ENCODE measurements at places on chromosomes 6 and 20. TPM values are rescaled to one million over a fixed set of nuclear protein-coding genes. Genes with fewer than 3 reads are reported as not detected.

DNA sequence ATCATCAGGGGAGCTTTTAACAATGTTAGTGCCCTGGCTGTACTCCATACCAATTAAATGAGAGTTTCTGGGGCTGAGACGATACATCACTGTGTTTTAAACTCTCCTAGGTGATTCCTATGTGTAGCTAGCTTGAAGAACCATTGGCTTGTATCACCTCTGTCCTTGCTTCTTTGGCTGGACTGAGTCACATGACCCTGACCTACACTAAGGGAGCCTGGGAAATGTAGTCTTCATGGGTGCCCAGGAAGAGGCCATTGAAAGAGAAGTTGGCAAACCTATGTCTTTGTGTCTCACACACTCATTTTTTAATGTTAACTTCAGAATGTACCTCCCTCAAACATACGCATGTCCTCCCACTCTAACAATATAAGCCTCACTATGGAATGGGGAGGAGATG is 506.6 kb downstream of the DHX35 start:
- no peak for DNase-seq

DNA sequence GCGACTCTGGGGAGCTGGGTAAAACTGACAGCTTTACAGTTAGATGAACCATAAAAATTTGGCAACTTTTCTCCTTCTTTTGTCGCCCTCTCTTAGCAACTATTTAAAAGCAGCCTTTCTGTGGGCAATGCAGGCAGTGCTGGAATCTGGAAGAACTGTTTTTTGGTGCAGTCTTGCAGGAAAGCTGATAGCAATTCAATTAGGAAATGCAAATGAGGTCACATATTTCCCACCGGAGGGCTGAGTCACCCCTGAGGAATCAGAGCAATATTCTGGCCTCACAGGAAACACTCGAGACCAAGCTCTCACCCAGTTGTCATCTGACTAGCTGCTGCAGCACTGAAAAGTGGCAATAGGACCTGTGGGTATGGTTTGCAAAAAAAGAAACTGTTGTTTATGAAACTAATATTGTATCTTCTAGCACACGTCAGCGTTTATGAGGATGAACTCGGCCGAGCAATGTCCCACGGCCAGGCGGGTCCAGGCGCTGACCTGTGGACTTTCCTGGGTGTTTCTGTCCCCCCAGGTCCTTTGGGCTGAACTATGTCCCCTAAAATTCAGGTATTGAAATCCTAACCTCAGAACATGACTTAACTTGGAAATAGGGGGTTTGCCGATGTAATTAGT is 312.3 kb downstream of the TAF4 start:
- DNase-seq, result peak; percentile 2

DNA sequence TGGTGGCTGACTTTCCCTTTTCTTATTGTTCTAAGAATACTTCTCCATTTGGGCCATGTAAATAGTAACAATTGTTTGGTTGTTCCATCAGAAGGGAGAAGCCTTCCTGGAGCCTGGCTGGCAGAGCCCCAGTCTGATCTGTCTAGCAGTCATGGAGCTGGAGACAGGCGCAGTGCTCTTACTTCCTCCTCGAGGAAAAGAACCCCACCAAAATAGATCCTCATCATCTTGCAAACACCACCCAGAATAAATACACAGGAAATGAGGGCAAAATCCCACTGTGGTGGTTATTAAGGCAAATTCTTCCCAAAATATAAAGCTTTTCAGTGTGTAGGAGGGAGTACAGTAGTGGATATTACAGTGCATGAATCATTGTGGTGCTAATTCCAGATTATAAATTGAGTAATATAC is 195.1 kb upstream of the SGK1 start:
- no peak for DNase-seq

- no peak for DNase-seq
Measured at GRCh38 chr6:131561925-131562707, 10.9 kb upstream of the ARG1 start.

DNA sequence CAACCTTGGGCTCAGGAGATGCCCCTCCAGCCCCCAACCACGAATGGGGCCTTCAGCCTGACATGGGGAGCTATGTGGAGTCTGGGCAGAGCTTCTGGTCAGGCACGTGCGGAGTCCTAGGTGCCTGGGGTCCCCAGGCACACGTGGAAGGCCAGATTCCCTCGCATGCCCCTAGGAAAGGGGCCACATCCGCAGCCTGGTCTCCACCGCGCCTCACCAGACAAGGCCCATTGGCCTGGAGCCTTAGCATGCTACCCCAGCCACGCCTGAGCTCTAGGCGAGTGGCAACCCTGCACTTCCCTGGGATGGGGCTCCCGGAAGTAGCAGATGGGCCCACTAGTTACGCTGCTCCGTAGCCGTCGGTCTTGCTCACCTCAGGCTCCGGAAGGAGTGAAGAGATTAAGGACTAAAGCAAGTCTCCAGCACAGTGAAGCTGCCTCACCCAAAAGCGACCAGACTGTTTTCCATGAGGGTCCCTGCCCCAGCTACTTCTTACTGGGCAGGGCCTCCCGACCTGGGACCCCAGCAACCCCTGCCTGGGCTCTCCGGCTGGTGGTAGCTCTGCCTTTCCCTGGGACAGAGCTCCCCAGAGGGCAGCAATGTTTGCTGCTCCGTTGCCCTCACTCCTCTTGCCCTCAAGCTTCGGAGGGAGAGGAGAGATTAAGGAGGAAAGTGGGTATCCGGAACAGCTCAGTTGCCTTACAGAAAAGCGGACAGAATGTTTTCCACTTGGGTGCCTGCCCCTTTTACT is 93.2 kb upstream of the IMPG1 start:
- no peak for DNase-seq

- DNase-seq, result peak; percentile 86
Measured at GRCh38 chr6:36914227-36914794, 28.6 kb downstream of the C6orf89 start.

DNA sequence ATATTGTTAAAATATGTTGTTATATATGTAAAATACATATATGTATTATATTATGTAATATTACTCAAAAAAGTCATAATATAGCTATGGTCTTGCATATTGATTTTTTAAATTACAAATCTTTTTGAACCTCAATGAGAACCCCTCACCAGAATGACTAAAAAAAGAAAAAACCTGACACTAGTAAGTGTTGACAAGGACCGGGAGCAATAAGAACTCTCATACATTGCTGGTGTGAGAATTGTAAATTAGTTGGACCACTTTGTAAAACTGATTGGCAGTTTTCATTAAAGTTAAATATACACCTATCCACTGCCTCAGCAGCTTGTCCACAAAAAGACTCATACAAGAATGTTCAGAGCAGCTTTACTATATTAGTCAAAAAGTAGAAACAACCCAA is 280.0 kb downstream of the BMP7 start:
- no peak for DNase-seq

DNA sequence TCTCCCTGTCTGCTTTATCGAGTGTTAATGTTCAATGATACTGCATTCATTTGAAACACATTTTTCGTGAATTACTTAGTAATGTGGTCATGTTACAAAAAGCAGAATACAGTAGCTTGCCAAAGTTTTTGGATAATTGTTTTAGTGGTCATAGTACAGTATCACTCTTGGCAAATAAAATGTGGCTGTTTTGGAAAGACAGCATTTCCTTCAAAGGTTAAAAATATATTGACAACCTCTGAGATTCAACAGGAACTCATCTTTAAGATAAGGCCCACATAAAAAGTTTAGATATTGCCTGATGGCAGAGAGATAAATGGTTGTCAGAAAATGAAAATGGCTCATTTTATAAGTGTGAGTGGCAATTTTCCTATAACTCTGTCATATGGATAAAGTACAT is 297.7 kb upstream of the MAN1A1 start:
- DNase-seq, result no peak

DNA sequence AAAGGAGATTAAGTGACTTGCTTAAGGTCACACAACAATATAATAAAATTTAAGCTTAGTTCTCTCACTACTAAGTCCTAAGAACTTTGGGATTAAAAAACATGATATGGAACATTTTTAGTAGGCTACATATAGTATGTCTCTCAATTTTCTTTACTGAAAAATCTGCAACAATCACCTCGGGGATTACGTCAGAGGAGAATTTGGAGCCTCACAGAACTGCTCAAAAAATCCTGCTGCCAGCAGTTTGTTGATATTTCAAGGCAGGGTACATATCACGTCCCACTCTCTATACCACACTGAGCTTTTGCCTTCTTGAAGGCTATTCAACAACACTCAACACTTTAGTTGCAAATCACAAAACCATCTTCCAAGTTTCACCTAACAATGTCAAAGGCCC is 561.6 kb upstream of the BTBD3 start:
- no peak for DNase-seq

DNA sequence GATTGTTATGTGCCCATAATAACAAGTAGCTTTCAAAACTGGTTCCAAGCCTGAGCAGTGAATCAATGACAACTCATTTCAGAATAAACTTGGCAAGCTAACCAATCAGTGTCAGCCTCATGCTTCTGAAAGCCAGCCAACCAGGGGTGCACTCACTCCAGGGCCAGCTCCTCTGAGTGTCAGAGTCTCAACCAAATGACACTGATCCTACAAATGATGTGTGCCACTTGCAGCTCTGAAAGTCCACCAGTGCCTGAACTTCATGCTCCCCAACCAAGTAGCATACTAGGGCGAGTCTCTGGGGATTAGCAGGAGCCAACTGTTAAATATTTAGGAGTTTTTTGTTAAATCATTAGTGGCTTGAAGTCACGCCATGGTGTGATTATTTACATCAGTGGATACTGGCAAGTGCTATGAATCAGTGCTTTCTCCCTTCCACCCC is 4.5 kb downstream of the IYD start:
- DNase-seq, result no peak

DNA sequence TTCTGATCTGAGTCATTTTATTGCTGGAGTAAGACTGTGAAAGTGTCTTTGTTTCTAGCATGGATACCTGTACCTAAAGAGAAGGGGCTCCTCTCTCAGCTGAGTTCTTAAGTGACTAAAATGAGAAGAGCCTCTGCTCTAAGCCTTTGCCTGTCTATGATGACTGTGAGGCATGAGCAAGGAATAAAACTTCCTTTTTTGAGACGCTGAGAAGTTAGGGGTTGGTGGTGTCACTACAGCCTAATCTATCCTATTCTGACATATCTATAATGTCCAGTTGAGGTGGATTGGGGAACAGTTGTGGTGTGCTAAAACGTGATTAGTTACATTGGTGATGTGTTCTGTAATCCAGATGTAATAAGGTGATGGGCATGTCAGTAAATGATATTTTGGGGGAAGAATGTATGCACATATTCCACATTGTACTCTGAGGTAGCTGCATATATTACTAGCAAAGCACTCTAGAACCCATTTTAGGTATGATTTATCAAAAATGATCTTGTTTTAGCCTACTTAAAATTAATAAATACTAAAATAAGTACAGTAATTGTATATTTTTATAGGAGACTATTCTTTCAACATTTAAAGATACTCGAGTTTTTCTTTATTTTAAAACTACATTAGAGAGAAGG is 18.1 kb downstream of the ADGRB3 start:
- no peak for DNase-seq

DNA sequence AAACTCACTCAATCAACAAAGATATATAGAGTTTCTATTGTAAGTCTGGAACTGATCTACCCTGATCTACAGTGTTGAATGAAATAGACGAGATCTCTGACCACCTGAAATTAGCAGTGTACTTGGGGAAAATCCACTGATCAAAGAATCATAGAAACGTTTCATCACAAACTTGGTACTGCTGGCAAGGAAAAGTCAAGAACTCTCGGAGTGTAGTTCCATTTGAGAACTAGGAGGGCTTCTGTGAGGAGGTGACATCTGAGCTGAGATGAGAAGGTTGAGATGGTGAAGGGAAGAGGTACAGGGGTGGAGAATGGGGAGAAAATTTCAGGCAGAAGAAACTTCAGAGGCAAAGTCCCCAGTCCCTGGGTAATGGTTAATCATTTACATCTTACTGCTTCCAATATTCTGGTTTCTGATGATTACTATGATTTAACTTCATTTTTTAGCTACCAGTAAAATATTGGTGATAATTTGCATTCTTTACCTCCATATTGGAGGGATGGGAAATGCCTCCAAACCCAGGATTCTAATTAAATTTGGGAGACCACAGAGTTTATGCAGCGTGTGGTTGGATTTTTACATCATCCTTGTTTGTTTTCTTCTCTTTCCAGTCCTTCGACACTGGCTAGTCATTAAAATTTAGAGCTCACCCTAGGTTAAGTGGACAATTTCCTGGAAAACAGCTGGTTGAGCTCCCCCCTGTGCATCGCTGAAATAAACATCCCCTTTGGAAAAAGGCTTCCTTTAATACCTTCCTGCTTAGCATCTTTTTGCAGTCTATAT is 191.9 kb downstream of the BCAS1 start:
- no peak for DNase-seq

DNA sequence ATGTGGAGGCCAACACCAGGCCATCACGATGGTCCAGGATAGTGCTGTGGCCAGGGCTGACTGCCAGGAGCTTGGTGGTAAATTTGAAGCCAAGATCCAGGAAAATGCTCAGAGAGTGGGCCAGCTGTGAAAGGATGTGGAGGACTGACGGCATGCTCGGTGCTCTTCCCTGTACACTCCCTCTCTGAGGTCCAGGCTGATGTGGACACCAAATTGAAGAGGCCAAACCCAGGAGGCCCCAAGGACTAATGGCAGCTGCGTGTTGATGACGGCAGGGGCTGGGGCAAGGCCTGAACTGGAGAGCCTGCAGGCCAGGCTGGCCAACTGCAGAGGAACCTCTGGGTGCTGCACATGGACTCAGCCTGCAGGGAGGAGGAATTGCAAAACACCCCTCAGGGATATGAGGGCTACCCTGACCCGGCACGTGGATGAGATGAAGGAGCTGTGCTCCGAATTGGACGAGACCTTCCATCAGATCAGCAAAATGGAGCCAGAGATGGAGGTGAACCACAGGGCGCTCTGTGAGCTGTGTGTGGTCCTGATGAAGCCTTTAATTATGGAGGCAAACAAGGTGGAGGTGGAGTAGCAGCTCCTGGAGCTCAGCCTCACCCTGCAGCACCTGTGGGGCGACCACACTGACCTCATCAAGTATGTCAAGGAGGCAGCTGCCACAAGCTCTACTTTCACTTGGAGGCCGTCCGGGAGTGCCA is 6.9 kb upstream of the RAET1E start:
- DNase-seq, result no peak

DNA sequence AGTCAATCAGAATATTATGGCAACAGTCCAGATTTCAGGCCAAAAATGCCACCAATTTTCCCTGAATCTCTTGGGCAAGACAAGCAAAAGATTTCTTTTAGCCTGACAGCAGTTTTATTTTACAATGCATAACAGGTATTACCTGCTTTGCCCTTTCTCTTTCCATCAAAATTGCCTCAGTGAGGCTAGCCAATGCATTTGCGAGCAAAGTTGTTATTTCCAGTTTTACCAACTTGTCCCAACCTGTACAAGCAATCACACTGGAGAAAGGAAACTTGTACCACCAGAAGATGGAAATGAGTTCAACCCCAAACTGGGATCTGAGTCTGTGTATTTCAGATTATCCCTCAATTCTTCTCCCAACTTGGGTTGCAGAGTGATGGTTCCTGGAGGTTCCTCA is 279.9 kb upstream of the CDYL start:
- no peak for DNase-seq

PBOV1 gene
- total RNA-seq, result not detected

UBE2C gene
- 0.98 TPM for total RNA-seq

SLC16A10 gene
- total RNA-seq, result 5.4 TPM

FAM83C gene
- not detected for total RNA-seq

PRPH2 gene
- total RNA-seq, result 0.59 TPM
